ENCODE measurements at places on chromosomes 16 and 17.

DNA sequence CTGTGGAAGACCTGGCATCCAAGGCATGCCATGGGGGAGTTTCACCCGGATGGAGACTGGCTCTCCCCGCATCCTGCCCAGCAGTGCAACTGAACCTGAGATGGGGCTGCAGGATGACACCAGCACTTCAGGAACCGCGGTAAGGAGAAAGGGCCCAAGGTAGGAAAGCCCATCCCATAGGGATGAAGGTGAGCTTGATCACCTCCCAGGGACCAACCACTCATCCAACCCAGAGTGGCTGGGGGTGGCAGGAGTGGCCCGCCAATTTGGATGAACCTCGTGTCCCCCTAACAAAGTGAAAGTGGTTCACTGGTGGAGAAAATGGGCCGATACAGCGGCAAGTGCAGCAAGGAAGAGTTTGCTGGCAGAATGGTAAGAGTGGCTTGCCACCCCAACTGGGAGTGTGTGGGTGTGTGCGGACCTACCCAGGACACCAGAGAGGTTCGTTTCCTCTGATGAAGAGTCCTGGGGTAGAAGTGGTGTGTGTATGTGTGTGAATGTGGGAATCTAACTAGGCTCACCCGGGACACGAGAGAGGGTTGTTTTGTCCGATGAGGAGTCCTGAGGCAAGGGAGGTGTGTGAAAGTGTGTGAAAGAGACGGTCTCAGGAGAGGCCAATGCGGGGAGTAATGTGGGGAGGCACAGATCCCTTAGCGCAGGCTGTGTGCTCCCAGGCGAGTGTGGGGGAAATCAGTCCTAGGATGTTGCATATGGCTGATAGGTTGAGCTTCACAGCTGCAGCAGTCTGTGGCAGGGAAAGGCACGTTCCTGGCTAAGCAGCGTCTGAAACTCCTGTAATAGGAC is 22.6 kb downstream of the ACSM1 start:
- no peak for DNase-seq

DNA sequence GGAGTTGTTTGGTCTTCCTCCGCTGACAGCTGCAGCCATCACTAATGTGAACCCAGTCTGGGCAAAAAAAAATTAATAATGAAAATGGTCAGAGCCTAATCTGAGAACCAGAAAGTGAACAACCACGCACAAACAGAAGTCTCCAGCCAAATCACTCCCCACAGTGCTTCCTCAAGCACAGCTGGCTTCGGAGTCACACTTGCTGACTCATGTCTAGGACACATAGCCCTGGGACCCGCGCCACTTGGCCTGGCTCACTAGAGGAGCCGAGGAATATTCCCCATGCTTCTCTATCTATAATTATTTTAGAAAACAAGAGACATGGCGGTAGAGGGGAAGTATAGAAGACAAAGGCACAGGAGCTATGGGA is 109.1 kb downstream of the ZFHX3 start:
- peak; percentile 58 for DNase-seq

GRCh38 chr17:36918211-36918691 is 19.0 kb upstream of the LHX1 start:
- DNase-seq = peak; percentile 76

- DNase-seq = no peak
Measured at GRCh38 chr17:76353004-76353598, 615 bp downstream of the PRPSAP1 start.

GRCh38 chr16:88977018-88977811 is at the start of gene CBFA2T3:
Gene CBFA2T3, minus strand, starts transcription at chr16:88977207. Its CDS starts 400 bp downstream, at chr16:88976807.
- DNase-seq = no peak

DNA sequence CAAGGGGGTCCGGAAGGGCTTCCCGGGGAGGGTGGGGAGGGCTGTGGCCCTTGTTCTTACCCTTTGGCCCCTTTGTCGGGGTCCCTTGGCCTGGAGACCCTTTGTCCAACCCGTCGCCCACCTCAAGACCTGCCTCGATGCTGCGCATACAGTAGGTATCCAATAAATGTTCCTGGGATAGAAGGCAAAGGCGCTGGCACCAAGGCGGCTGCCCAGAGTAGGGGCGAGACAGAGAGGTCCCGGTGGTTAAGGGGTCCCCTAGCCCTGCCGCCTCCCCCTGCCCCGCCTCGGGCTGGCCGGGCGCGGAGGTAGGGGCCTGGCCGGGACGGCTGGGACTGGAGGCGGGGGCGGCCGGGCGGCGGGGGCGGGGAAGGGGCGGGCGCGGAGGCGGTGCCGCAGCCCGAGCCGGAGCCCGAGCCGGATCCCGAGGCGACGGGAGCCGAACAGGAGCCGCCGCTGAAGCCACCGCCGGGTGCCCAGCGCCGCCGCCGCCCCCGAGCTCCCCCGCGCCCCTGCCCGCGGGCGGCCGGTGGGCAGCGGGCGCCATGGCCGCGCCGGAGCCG is at the start of gene NHERF2:
Gene NHERF2, plus strand, starts transcription at position 442 of the 563 bp plus-strand sequence. Its CDS starts 104 bp downstream, at position 546.
- no peak for DNase-seq

DNA sequence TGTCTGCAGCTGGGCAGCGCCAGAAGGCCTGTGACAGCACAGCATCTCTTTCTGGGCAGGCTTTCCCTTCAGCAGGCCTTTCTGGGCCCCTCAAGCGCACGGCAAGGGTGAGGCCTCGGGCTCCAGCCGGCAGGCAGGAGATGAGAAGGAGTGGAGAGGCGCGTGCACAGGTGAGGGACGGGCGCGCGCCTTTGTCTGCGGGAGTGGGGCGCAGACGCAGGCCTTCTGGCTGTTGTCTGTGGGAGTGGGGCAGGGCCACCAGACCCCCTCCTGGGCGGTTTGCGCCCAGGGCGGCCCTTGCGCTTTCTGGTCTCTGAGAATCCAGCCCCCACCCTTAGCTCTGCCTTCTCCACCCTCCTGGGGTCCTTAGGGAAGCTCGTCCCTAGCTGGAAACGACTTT is 6.5 kb downstream of the ZNF205 start:
- no peak for DNase-seq

- peak; percentile 22 for DNase-seq
Measured at GRCh38 chr17:39927929-39928857, 661 bp downstream of the LRRC3C start.

DNA sequence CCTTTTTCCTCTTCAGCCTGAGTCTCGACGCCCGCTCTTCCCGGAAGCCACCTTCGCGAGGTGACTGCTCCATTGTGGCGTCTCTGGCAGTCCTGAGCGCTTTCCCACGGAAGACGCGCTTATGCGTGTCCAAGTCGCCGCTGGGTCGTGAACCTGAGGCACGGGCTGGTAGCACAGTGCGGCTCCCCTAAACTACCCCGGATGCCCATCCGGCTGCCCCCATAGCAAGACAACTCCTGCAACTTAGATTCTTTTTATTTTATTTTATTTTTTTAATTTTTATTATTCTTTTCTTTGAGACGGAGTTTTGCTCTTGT is 2.1 kb upstream of the ESRP2 start:
- no peak for DNase-seq

GRCh38 chr17:73718912-73719311 is 74.7 kb upstream of the SDK2 start:
- no peak for DNase-seq

- DNase-seq = no peak
Measured at GRCh38 chr16:78768718-78769117, 669.3 kb downstream of the WWOX start.

- no peak for DNase-seq
Measured at GRCh38 chr17:27349540-27350021, 55.7 kb downstream of the WSB1 start.

GRCh38 chr17:21214777-21215541 is 998 bp upstream of the TMEM11 start:
- DNase-seq = no peak

All from RCC 7860 (cell line).